Adrenal gland (tissue), 19 donors: ENCODE measurements at places on chromosomes 4 and X.

DNA sequence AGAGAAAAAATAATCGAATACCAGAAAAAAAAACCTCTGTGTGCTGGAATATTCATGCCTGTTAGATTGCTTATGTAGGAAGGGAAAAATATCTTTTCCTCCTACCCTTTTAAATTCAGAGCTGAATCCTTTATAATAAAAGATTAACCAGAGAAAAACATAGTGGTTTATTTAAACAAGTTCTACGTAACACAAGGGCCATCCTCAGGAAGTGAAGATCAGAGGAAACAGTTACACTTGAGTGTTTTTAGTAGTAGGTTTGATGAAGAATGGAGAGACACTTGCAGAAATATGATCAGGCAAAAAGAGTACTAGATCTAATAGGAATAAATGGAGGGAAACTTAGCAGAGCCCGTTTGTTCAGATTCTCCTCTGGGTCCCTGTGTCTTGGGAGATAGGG is 66.3 kb downstream of the TMEM156 start:
- no peak for DNase-seq

DNA sequence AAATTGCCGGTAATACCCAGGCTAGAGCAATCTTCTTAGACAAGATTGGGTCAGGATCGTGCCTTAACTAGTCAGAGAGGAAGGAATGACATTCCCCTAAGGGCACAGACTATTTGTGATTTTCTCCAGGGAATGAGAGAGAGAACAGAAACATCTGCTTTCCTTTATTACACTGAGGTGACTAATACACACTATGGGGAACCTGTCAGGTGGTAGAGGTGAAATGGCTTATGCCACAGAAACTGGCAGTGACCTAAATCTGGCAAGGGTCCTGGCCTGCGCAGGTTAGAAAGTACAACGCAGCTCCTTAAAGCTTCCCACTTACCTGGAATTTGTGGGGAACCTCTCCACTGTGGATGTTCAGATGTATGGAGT is 16.6 kb upstream of the HPGD start:
- DNase-seq: no peak

GRCh38 chr4:86948276-86948675 is 13.5 kb downstream of the AFF1 start:
- no peak for DNase-seq

DNA sequence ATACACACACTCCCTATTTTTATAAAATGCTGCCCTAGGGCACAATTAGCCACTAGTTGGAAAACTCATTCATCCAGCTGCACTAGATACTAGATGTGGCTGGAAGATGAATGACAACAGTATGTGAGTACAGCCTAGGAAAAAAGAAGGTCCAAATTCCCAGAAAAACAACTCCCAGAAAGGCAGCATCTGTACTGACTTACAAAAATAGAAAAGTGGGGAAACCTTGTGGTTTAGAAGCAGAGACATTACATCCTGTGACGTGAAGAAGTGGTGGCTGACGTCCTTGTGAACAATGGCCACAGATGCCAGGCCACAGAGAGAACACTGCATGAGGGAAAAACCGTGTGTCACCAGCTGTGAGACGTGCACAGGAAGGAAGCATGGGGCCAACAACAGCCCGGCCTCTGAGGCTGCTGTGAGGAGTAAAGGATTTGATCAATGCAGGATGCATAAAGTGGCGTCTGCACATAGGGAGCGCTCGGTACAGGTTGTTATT is 81.2 kb downstream of the SPRY1 start:
- DNase-seq: peak; percentile 13

DNA sequence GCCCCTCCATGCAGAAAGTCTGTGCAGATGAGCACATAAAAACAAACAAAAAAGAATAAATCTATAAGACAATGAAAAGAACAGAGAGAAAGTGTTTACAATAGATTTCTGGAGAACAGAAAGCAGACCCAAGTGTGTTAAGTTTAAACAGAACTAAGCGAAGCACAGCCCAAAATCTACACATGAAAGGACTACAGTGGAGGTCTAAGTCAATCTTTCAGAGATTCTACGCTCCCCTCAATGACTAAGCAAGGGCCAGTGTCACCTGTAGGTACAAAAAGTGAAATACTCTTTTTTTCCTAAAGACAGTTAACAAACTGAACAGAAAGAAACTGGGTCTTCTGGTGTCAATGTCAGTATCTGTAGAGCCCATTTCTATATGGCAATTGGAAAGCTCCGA is 18.2 kb downstream of the CLOCK start:
- no peak for DNase-seq

DNA sequence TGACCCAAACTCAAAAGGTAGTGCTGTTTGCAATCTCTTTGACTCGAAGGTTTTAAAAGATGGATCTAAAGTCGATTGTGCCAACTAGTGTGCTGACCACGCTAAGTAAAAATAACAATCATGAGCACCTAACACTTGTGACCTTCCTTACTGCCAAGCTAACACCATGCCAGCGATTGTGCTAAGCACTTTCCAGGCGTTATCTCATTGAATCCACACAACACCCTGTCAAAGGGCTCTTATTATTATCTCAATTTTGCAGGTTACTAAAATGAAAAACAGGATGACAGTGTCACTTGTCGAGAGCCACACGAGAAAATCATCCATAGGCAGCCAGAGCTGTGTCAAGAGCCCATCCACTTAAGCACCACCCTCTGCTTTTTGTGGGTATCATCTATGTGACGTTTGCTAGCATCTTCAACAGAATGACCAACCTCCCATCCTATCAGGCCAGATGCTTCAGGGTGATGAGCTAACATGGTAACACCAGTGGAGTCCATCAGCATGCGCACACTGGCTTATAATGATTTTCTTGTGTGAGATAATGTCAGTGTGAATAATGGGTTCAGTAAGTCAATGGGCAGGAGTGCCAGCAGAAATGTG is 893 bp upstream of the GAB3 start:
- no peak for DNase-seq

- DNase-seq: no peak
These were observed 70.8 kb upstream of the GPM6A start for GRCh38 chr4:175882891-175883290.

GRCh38 chrX:150761176-150761818 is 68.1 kb downstream of the MTMR1 start:
- no peak for DNase-seq

DNA sequence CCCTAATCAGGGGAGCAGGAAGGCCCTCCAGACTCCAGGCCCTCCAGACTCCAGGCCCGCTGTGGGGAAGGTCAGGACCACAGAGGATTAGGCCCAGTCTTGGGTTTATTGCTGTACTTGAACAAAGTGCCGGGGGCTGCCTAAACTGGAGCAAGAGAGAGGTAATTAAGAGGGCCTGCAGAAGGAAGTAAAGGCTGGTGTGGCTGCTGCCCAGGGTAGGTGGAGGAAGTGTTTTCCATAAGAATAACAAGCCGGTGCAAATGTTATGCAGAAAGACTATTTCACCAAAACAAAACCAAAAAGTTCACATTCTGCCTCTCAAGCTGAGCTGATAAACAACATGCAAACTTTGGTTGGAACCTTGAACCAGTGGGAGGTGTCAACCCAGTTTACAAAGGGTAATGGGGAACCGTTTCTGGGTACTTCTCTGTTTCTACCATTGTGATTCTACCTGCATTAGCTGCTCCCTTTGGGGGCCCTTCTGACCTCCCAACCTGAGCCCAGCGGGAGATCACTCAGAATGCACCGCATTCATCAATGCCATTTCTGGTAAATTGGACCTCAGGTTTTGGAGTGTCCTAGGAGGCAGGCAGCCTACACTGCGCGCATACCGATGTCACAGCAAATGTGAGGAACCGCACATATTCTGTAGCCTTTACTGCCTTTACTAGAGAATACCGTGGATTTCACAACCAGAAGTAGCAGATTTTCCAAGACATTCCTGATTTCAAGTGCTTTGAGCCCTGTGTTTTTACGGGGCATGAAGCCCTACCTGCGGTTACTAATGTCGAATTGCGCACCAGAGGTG is 59.7 kb upstream of the BCOR start:
- DNase-seq: no peak
